Thyroid gland (tissue), 4 donors: ENCODE measurements at places on chromosomes 4 and X. TPM values are rescaled to one million over a fixed set of nuclear protein-coding genes. Genes with fewer than 3 reads are reported as not detected.

DNA sequence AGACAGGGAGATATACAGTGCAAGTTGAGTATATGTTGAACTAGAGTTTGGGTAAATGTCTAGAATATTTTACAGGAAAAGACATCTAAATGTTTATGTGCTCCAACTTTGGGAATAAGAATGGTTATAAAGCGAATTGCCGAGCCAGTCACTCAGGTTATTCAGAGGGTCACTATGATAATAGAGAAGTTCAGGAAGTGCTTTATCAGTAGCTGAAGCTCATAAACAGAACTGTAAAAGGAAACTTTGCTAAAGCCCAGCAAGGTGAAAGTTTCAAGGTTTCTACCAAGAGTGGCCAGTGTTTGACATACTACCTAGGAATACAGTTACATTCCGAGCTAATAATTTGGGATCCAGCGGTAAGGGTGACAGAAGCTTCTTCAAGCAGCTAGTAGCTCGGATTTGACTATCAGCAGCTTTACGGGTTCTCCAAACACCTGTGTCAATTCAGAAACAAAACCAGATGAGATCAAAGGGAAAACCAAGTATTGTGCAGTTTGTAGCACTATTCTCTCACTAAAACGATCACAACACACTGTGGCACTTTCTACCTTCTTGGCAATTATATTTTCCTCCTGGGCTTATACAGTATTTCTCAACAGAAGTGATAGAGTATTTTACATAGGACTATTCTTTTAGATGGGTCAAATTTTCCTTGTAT, 17.2 kb upstream of the BCLAF3 start:
- H3K27ac ChIP-seq: no peak overlapping the region
- DNase-seq: no peak

DNA sequence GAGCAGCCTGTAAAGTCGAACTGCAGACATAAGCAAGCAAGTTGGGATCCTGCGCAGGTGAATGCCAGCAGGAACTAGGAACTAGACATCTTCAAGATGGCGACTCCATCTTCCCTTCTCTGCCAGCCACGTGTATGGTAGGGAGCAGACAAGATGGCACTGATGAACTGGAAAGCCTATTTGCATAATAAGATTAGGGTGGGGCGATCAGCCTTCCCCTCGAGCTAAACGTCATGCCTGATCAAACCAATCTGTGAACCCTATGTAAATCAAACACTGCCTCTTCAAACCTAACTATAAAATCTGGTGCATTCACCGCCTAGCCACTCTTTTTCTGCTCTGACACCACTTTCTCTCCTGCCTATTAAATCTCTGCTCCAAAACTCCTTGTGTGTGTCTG, 28.1 kb upstream of the LGI2 start:
- no peak for DNase-seq
- no peaks in the 10 kb centered on the region for H3K4me1 ChIP-seq
- no peaks in the 10 kb centered on the region for H3K27me3 ChIP-seq
- no peaks in the 10 kb centered on the region for H3K36me3 ChIP-seq

- H3K27me3 ChIP-seq: no peaks in the 10 kb centered on the region
- H3K36me3 ChIP-seq: no peaks in the 10 kb centered on the region
- H3K4me3 ChIP-seq: no peak overlapping the region
These were observed 79.7 kb downstream of the SNCA start for GRCh38 chr4:89757154-89757719.

DNA sequence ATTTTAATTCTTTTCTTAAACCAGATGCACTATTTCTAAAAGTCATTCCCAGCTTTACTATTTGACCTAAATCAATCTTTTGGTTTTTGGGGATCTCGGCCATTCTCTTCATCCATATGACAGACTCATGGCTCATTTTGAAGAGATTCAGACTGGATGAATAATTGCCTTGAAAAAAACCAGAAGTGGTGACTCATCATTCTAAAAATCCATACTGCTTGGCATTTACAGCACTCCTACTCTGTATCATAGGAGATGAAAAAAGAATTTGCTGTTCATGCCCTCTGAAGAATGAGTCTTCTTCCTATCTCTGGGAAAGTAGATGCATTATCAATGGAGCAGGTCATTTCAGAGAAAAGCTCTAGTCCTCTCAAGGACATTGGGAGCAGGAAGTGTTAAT, 220.5 kb upstream of the RPS6KA3 start:
- no peak for DNase-seq
- no peak overlapping the region for H3K27ac ChIP-seq
- H3K4me3 ChIP-seq: no peak overlapping the region
- no peaks in the 10 kb centered on the region for H3K36me3 ChIP-seq
- no peaks in the 10 kb centered on the region for H3K27me3 ChIP-seq

- H3K36me3 ChIP-seq: no peaks in the 10 kb centered on the region
- no peak overlapping the region for H3K27ac ChIP-seq
- H3K4me3 ChIP-seq: no peak overlapping the region
- no peak for DNase-seq
- no peaks in the 10 kb centered on the region for H3K4me1 ChIP-seq
- no peaks in the 10 kb centered on the region for H3K27me3 ChIP-seq
These were observed 176.9 kb downstream of the SLIT2 start for GRCh38 chr4:20428436-20429160.

The BBS12 gene
- total RNA-seq: 13.2 TPM

GRCh38 chr4:173821876-173822275, 291.8 kb upstream of the HAND2 start:
- no peak overlapping the region for H3K27ac ChIP-seq
- no peak for DNase-seq
- no peaks in the 10 kb centered on the region for H3K36me3 ChIP-seq
- no peaks in the 10 kb centered on the region for H3K4me1 ChIP-seq

The SLC2A9 gene
- total RNA-seq: 10.0 TPM

DNA sequence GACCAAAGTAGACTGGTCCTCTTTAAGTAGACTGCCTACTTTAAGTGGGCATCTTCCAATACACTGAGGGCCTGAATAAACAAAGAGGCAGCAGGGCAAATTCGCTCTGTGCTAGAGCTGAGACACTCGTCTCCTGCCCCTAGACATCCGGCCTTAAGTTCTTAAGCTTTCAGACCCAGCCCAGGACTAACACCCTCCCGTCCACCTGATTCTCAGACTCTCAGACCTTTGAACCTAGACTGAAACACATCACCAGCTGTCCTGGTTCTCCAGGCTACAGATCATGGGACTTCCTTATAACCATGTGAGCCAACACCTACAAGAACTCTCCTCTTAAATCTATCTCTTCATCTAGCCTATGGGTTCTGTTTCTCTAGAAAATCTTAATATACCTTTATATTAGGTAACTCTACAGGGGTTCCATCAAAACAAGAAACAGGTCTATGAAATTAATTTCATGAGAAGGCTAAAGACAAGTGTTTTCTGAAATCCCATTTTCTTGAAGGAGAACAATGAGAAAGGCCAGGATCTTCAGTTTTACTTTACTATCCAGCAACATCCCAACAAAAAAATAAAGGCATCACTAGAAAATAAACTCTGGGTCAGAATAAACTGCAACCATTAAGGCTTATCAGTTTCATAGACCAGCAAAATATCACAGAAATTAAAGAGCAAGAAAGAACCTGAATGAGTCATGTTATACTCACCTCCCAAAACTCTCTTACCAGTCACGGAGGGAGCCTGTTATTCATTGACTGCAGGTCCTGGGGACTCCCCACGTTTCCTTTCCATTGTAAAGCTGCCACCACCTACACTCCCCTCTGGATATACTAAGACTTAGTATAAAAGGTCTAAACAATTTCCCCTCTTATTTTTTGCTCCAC, 14.8 kb downstream of the ADGRA3 start:
- no peaks in the 10 kb centered on the region for H3K36me3 ChIP-seq
- H3K4me3 ChIP-seq: no peak overlapping the region
- no peaks in the 10 kb centered on the region for H3K27me3 ChIP-seq
- peaks cover 23% of the 10 kb centered on the region for H3K4me1 ChIP-seq

DNA sequence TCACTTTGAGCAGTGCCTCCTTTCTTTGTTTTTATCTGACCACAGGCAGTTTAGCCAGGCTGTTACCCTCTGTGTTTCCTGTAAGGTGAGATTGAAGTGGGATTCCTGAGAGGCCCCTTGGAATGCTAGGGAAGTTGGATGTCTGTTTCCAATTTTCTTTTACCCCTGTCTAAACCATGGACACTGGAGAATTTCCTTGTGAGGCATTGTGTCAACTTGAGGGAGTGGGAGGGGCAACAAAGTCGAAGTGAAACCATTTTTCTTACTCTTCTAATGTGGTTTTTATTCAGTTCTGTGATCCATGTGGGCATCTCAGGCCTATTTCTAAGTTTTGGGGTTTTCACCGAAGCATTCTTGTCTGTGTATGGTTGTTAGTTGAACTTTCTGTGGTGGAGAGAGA, 296.1 kb upstream of the UGT8 start:
- H3K36me3 ChIP-seq: no peaks in the 10 kb centered on the region
- no peak overlapping the region for H3K27ac ChIP-seq
- no peaks in the 10 kb centered on the region for H3K4me1 ChIP-seq
- H3K27me3 ChIP-seq: no peaks in the 10 kb centered on the region

- H3K27me3 ChIP-seq: no peaks in the 10 kb centered on the region
- H3K27ac ChIP-seq: peak overlapping the region; percentile 5
- no peak overlapping the region for H3K4me3 ChIP-seq
- peak; percentile 82 for DNase-seq
- peaks cover 23% of the 10 kb centered on the region for H3K4me1 ChIP-seq
These were observed 4.2 kb downstream of the LETM1 start for GRCh38 chr4:1851575-1852410.

DNA sequence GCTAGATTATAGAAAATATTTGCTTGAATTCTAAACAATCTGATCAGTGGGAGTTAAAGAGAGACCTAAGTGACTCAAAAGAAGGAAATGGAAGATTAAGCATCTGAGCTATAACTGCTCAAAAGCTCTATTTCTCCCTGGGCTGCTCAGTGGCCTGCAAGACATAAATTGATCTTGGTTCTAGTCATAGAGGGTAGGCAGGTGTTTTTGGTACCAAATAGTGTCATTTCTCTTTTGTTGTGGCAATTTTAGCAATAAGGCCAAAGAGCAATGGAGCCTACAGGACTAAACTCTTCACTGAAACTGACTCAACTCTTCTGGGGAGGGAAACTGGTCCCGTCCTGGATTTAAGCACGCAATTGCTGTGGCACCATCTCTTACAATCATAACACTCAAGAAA, 33.9 kb upstream of the BMP2K start:
- H3K36me3 ChIP-seq: no peaks in the 10 kb centered on the region
- H3K27ac ChIP-seq: no peak overlapping the region
- H3K4me1 ChIP-seq: no peaks in the 10 kb centered on the region
- no peak for DNase-seq
- no peak overlapping the region for H3K4me3 ChIP-seq

The RRH gene
- total RNA-seq: 1.6 TPM

DNA sequence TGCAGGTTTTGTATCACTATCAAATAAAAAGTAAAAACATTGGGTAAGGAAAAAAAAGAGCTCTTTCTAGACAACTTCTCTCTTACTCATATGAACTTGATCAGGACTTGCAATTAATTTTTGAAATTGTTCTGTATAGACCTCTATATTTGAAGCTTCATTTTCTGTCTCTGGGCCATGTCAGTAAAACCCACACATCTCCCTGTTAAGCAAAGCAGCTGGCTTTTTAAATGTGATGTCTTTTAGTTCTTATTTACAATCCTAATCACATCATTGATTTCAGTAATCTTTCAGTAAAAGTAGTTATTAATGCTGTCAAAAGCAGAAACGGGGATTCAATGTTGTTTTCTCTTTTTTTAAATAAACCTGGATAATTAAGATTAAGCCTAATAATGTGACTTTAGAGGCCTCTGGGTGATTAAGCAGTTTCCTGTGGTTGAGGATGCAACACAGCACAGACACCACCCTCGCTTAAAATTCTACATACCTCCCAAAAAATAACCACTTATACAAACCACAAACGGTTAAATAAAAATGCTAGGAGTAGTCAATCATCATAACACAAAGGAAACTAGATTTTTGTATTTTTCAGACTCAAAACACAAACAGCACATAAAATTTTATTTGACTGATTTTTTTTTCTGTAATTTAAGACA, 5.2 kb upstream of the PCDH10 start:
- H3K4me1 ChIP-seq: peaks cover 12% of the 10 kb centered on the region
- no peak overlapping the region for H3K4me3 ChIP-seq
- no peaks in the 10 kb centered on the region for H3K27me3 ChIP-seq
- DNase-seq: no peak
- no peaks in the 10 kb centered on the region for H3K36me3 ChIP-seq
